Vagina (tissue), 2 donors: ENCODE measurements at places on chromosomes 4 and X.

GRCh38 chr4:76125816-76126215 is 22.4 kb downstream of the NUP54 start:
- DNase-seq: no peak

- no peak for DNase-seq
Observed at GRCh38 chrX:21674430-21675186, 16.5 kb upstream of the KLHL34 start.

- no peak for DNase-seq
Observed at GRCh38 chr4:20408611-20409010, 156.9 kb downstream of the SLIT2 start.

DNA sequence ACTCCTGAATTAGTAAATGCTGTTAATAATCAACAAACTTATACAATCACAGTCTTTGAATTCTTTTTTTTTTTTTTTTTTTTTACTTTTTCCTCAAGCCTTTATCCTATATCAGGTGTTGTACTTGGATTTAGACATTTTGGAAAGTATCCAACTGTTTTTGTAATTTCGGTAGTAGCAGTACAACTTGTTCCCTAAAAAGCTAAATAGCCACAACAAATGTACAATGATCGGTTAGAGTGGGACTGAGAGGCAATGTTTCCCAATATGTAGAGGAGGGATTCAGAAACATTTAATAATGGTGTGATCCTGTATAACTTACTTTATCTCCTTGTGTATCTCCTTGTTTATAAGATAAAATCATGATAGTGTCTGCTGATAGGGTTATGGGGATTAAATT is 343.1 kb downstream of the GRID2 start:
- no peak for DNase-seq

DNA sequence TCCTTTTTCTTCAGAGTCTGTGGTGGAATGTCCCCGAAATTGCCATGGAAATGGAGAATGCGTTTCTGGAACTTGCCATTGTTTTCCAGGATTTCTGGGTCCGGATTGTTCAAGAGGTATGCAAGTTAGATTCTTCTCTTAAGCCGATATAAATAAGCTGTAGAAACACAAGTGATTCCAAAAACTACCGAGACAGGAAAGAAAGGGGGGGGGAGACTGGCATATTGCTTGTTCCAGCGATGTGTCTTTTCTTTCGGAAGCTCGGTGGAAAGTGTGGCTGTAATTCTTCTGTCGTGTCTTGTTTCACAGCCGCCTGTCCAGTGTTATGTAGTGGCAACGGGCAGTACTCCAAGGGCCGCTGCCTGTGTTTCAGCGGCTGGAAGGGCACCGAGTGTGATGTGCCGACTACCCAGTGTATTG is 236.9 kb downstream of the DCTD start:
- no peak for DNase-seq

GRCh38 chr4:8478801-8479744 is 38.5 kb downstream of the TRMT44 start:
- DNase-seq: no peak

- DNase-seq: no peak
Observed at GRCh38 chr4:103018391-103019307, 856 bp downstream of the SLC9B1 start.

- no peak for DNase-seq
Observed at GRCh38 chrX:46941341-46941740, 29.1 kb downstream of the JADE3 start.

GRCh38 chrX:42837101-42837726 is 59.3 kb upstream of the PPP1R2C start:
- no peak for DNase-seq

- DNase-seq: no peak
Observed at GRCh38 chrX:141415889-141416288, 168.6 kb downstream of the SPANXA1 start.

DNA sequence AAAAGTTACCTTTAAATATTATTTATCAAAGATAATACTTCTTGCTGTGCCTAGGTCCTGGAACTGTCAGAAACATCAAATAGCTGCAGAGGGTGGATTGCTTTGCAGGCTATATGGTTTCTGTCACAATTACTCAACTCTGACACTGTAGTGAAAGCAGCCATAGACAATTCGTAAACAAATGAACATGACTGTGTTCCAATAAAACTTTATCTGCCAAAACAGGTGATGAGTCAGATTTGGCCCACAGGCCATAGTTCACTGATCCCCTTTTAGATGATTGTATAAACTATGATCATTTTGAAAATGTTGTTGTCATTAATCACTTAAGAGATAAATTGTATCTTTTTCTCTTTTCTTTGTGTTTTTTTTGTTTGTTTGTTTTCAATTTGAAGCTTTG is 8.4 kb upstream of the MEPE start:
- no peak for DNase-seq

DNA sequence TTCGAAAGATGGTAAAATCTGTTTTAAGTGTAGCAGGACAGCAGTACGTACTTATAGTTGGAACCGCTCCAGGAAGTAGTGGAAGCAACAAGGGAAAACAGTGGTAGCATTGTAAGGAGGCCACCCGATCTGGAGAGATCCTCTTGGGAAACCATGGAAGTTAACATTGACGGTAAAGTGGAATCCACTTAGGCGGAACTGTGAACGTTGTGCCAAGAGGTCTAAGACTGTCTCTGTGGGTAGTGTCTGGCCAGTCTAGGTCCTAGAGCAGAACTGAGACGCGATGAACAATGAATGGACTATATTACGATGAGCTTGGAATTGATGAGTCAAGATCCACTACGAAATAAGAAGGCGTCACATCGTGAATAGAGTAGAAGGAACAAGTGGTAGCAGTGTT is 124.0 kb downstream of the TENM3 start:
- DNase-seq: no peak

DNA sequence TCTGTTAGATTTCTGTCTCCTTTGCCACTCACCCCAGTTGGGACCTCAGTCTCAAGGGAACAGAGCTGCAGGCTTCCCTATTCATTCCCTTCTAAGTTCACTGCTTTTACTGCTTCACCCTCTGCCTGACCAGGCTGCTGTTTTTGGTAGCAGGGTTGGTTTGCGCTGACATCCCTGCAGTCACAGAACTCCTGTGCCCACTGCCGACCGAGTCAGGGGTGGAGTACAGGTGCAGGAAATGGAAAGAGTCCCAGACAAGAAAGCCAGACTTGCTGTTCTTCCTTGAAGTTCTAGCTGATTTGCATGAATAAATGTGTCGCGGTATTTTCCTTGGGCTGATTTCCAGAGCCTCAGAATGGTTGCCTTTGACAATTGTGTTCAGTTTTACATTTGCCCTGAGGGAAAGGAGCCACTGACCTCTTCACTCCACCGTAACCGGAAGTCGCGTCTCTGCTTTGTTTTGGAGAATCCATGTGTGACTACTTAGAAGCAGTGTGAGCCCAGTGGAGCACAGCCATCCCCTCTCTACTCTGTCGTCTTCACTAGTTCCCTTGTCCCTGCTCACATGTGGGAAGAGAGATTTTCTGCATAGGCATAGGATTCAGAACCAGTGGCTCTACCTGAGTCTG is 84.8 kb downstream of the TNIP2 start:
- no peak for DNase-seq

DNA sequence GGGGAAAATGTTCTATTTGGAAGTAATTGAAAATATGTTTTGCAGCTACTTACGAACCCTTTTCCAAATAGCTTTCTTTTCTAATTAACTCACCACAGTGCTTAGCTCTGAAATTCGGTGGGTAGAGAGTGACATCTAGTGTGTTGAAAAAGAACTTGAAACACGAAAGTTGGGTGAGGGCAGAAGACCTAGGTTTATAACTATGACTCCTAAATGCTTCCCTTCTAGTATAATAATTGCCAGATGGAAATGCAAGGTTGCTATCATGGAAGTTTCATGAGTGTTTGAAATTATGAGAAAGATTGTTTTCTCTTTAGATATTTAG is 77.3 kb upstream of the NOCT start:
- DNase-seq: no peak

GRCh38 chrX:135535077-135535940 is 14.8 kb downstream of the INTS6L start:
- DNase-seq: no peak

- no peak for DNase-seq
Observed at GRCh38 chrX:141469469-141469868, 115.1 kb downstream of the SPANXA1 start.

GRCh38 chr4:100708776-100709175 is 191.0 kb upstream of the EMCN start:
- no peak for DNase-seq

GRCh38 chr4:3671571-3672464 is 94.4 kb upstream of the ADRA2C start:
- no peak for DNase-seq

GRCh38 chrX:143754183-143754582 is 33.6 kb upstream of the SPANXN2 start:
- DNase-seq: no peak

DNA sequence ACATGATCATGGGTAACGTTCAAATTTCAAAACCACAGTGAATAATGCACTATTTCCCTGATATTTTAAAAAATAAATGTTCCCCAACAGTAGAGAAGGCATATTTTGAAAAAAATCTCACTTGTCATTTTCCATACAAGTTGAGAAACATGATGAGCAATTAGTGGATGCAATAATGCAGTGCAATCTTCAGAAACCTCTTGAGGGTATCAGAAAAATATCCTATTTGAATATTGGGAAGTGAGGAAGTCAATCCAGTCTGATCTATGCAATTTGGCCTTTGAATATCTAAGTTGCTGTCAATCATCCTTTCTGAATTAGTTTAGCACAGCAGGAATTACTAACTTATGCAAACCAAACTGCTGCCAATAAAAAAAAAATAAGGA is 776.8 kb downstream of the PCDH18 start:
- DNase-seq: no peak

- DNase-seq: no peak
Observed at GRCh38 chr4:113750296-113750695, 11.2 kb downstream of the CAMK2D start.

DNA sequence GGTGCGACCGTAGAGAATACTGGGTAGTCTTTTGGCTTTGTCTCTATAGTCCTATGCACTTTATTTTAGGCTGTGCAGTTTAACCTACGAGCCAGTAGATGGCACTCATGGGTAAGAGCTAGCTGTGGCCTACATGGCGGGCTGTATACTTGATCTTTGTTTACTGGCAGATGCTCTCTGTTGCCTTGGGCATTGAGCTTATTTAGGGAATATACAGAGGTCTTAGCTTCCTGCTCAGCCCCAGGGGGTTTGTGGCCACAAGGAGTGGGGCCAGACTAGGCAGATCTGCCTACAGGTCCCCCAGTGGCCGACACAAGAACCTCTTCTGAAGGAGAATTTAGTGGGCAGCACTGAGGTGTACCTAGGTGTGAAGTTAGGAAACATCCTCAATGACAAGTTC is 227.6 kb upstream of the HDX start:
- no peak for DNase-seq

GRCh38 chrX:41164449-41164848 is 79.2 kb downstream of the USP9X start:
- no peak for DNase-seq

DNA sequence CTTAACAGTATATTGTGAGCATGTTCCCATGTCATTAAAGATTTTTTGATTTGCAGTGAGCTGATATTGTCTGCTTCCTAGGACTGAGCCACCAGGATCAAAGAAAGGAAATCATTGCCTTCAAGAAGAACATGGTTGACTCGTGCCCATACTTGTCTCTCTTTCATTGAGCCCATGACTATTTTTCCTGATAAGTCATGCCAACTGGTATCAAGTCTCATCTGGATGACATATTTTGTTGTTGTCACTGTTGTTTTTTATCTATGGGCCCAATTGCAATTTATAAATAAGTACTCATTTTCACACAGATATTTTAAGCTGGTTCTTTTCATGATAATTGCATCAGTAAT is 10.2 kb upstream of the RHOH start:
- DNase-seq: no peak

DNA sequence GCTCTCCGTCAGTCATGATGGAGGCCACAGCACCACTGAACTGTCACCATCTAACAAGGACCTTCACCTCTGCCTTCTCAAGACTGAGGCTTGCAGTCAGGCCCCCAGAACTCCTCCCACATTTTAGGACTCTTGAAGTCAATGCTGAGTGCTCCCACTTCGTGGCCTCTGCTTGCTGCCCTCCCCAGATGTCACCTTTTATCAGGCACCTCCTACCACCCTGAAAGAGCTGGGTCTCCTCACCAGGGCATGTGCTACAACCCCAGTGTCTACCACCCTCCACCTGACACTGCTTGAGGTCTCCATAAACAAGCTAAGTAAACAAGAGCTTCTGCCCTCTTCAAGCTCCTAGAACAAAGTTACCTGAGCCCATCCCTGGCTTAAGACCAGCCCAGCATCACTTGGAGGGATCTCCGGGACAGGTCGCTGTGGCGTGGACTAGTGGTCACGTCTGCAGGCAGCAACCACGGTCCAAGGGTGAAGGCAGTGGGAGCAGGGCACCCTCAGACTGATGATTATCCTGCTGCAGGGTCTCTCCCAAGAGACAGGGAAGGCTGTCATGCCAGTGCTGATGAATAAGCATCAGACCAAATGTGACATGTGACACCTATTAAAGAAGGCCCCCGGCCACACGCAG is 7.7 kb upstream of the FAM53A start:
- no peak for DNase-seq

DNA sequence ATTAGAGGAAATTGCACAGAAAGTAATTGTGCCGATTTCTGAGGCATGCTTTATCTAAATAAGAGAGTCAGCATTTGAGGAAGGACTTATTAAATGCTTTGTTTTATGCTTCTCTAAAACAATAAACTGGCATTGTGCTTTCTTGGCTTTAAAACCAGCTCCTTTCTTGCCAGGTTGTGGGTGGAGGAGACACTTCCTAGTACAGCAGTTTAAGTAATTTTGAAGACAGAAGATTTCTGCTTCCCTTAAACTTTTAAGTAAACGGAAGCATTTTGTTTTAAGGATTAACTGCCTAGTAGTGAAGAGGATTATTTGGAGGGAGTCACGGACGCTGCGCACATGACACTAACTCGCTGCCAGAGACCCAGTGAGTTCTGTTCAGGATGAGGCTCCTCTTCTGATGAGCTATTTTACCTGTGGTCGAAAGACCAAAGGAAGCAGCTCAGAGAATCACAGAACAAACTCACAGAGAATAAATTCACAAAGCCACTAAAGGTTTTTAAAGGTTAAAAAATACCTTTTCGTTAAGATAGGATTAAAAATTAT is 169.5 kb downstream of the TLL1 start:
- no peak for DNase-seq

- no peak for DNase-seq
Observed at GRCh38 chr4:73181231-73181630, 77.4 kb downstream of the ANKRD17 start.

DNA sequence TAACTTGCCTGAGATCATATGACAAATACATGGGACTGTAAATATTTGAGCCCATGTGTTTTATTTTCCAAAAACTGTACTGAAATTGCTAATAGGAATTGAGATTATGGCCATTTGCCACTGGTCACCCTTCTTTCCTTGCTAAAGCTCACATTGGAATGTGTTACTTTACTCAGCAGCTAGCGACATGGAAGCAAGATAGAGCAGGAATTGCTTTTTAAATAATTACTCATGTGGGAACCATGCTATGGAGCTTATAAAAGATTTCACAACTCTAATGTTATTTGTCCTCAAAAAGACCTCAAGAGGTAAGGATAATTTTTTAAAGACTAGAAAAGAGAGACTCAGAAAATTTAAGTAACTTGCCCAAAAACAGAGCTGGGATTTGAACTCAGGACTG is 48.8 kb upstream of the AFAP1 start:
- no peak for DNase-seq
